ENCODE measurements at places on chromosomes 4 and X. TPM values are rescaled to one million over a fixed set of nuclear protein-coding genes. Genes with fewer than 3 reads are reported as not detected.

GRCh38 chrX:3425031-3425430 lies 78.6 kb upstream of the MXRA5 start:
- DNase-seq, result no peak

GRCh38 chrX:39133971-39134370 lies 332.7 kb downstream of the MID1IP1 start:
- no peak for DNase-seq

GRCh38 chrX:38577738-38578137 lies 16.4 kb downstream of the TSPAN7 start:
- no peak for DNase-seq

GRCh38 chr4:108492816-108493595 lies 127.4 kb upstream of the RPL34 start:
- DNase-seq, result peak; percentile 28

- DNase-seq, result no peak
Measured at GRCh38 chrX:74593593-74593992, 20.8 kb downstream of the RLIM start.

DNA sequence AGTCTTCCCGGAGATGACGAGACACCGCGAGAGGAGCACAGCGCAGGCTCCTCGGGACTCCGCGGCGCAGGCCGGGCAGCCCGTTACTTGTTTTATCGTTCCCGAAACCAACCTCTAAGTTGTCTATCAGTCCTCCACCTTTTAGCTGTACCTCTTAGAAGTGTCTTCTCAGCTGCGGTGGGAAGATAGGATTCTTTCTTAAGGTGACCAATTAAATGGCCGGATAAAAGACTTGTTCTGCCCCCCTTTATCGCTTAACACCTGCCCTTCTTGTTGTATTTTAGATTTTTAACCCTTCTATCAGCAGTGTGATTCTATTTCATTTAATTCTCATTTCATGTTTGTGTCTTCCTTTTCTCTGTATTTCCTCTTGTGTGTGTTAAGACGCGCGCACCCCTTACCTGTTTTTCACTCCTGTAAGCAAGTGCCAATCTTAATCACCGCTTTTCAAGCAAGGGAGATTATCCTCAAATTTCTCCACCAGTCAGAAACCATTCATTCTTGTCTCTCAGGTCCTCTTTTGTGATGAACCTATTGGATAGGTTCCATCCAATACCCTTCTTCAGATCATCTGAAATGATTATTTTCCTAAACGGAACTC lies at the start of gene SLC9B2:
Gene SLC9B2 (minus strand): TSS at position 15 of the 601 bp plus-strand sequence. CDS start 9,211 bp downstream, outside the sequence.
- DNase-seq, result peak; percentile 52

DNA sequence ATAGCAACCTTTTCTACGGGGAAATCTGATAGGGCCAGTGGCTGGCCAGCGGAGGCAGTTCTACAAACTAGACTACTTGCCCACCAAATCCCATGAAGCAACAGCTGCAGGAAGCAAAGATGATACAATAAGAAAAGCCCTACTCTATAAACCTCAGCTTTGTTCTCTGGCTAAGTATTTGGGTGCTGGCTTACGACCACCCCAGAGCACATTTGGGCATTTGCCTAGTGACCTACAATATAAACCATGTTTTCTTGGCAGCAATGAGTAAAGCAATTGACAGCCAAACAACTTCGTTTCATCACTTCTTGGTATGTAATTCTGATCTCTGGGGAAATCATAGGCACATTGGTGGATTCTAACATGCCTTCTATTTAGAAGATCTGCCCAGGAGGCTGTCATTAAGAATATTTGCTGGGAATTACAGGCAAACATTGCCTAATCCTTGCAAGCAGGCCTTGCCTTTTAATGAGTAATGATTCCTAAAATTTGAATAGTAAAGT lies 7.5 kb upstream of the LHFPL1 start:
- DNase-seq, result no peak

DNA sequence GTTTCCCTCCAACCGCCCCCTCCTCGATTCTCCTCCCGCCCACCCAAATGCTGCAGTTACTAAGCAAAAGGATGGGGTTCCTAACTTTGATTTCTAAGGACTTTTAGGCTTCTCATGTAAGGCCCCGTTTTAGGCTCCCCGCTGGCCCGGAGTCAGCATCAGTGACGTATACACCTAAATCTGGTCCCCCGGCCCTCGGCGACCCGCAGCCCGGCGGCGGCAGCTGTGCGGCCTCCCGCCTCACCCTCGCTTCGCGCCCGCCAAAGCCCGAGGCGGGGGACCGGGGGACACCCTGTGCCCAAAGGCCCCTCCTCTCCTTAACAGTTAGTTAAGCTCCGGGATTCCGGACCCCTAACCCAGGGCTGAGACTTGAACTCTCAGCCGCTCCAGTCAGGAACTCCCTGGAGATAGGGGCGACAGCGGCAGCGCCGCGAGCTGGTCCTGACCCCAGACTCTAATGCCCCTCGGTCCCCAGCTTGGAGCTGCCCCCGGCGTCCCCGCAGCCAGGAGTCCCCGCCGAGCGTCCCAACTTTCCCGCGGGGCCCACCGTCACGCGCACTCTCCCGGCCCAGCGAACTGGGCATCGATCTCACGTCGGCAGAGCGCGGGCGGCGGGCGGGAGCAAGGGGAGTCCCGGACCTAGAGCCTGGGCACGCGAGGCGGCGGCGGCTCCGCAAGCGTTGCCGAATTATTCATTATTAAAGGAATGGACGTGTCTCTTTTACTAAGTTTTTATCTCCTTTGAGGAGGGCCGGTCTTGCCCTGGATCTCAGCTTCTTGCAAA lies 1.5 kb upstream of the NR3C2 start:
- no peak for DNase-seq

- peak; percentile 8 for DNase-seq
Measured at GRCh38 chrX:150899191-150899757, 806 bp upstream of the CD99L2 start.

- DNase-seq, result no peak
Measured at GRCh38 chr4:3582091-3582475, 49.9 kb upstream of the LRPAP1 start.

DNA sequence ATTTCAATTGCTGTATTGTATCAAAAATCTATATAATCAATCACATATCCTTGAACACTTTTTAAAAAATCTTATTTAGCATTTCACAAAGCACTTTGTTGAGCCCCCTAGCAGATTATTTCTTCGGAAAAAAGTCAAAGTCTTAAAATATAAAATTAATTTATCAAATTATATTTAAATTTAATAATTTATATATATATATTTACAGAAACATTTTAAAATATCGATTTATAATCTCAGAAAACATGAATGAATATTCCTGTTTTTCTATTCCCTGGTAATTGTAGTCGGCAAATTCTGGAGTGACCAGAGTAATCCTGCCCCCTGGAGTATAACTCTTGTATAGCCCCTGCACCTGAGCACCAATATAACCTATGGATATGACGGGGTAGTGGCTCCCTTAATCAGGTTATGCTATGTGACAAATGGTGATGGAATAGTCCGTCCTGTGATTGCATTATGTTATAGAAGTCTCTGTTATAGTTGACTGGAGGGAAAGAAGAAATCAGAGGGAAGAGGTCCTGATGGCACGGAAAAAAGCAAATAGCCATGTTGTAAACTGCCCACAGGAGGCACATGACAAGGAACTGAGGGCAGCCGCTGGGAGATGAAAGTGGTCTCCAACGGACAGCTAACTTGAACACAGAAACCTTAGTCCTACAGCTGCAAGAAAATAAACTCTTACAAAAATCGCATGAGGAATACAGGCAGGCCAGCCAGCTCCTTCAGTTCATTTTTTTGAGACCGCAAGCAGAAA lies 1092.3 kb downstream of the ARAP2 start:
- peak; percentile 2 for DNase-seq

- no peak for DNase-seq
Measured at GRCh38 chr4:11495818-11496217, 67.1 kb upstream of the HS3ST1 start.

DNA sequence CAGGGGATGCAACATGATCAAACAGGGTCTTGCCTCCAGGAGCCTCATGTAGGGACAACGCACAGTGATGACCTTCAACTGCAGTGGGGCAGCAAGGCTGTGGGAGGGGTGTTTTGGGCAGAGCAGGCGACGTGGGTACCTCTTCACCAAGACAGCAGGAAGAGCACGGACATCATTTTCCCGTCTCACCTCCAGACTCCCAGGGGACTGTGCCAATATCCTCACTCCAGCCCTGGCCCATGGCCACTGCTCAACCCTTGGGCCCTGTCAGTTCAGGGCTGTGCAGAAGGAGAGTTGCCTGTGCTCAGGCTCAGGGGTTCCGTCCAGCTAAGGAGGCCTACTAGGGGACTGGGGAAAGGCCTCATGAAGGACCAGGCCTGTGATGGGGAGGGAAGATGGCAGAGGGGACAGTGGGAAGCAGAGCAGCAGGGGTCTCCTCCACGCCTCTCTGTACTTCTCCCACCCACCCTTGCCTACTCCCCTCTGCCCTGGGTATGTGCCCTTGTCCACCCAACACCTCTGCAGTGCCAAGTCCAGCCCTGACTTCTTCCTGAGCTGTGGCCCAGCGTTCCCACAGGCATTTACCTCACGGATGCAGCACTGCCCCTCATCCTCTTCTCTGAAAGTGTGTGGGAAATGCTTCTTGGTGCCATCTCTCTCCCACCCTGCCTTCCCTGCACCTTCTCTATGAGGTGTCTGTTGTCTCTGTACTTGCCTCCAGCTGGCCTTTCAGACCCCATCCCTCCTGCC lies 1.4 kb downstream of the IL9R start:
- no peak for DNase-seq

GRCh38 chrX:15014281-15014680 lies 141.1 kb downstream of the MOSPD2 start:
- no peak for DNase-seq

DNA sequence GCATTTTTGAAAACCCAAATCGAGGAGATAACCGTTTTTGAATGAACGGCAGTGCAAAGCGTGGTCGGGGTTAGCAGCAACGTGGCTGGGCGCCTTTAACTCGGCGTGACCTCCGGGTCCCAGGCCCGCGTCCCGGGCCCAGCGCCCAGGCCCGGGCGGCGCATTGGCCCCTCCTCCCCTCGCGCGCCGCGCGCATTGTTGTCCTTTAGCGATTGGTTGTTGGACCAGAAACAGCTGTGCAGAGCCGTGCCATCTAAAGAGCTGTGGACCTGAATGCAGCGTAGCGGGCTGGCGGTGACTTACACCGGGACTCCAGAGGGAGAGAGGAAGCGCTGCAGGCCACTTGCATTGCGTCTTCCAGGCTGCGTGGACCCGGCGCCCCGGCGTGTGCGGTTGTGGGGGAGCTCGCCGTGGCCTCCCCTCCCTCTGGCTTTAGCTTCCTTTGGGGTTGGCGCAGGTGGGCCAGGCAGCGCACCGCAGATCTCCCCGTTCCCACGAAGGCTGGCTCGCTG lies at the start of gene STOX2:
Gene STOX2 (plus strand): TSS at position 227 of the 512 bp plus-strand sequence. CDS start 1,484 bp downstream, outside the sequence.
- peak; percentile 61 for DNase-seq

- DNase-seq, result no peak
Measured at GRCh38 chrX:288561-288991, 7.4 kb downstream of the PLCXD1 start.

DNA sequence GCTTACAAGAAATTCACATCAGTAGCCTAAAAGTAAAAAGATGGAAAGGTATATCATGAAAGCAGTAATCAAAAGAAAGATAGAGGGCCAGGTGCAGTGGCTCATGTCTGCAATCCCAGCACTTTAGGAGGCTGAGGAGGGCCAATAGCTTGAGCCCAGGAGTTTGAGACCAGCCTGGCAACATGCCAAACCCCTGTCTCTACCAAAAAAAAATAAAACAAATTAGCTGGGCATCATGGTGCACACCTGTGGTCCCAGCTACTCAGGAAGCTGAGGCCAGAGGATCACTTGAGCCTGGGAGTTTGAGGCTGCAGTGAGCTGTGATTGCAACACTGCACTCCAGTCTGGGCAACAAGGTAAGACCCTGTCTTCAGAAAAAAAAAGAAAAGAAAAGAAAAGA lies 55.5 kb downstream of the GSPT2 start:
- no peak for DNase-seq

- DNase-seq, result peak; percentile 72
Measured at GRCh38 chr4:128338634-128339355, 51.2 kb upstream of the PGRMC2 start.

DNA sequence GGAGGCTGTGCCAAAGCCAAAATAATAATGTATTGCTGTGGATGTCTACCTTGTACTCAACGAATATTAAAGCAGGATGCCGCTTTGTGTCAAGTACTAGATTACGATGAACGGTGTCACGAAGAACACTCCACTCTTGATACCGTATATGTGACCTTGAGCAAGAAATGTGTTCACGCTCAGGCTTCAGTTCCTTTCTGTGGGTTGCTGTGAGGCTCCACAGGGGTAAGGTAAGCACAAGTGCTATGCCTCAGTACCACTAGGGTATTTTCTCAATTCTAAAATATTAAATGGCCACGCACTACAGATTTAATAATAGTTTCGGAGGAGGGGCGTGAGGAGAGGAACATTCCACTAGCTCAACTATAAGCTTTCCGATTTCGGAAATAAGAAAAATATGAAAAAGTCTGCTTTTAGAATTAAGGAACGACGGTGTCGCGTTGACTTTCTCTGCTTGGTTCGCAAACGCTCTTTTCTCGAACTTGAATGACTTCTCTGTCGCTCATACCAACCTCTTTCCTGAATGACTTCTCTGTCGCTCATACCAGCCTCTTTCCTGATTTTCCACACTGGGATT lies 607 bp upstream of the SCOC start:
- DNase-seq, result peak; percentile 27

GRCh38 chr4:86841309-86841708 lies 7.9 kb downstream of the SLC10A6 start:
- peak; percentile 99 for DNase-seq

GRCh38 chr4:123055943-123056342 lies 133.5 kb upstream of the NUDT6 start:
- peak; percentile 70 for DNase-seq

GRCh38 chr4:69744157-69744478 lies 16.3 kb downstream of the SULT1B1 start:
- DNase-seq, result no peak

- DNase-seq, result peak; percentile 95
Measured at GRCh38 chr4:112296949-112297880, at the start of gene ALPK1. TSS of gene ALPK1 (plus strand) at chr4:112297369.

- peak; percentile 80 for DNase-seq
Measured at GRCh38 chrX:149829751-149830191, 48.0 kb downstream of the MAGEA9 start.

DNA sequence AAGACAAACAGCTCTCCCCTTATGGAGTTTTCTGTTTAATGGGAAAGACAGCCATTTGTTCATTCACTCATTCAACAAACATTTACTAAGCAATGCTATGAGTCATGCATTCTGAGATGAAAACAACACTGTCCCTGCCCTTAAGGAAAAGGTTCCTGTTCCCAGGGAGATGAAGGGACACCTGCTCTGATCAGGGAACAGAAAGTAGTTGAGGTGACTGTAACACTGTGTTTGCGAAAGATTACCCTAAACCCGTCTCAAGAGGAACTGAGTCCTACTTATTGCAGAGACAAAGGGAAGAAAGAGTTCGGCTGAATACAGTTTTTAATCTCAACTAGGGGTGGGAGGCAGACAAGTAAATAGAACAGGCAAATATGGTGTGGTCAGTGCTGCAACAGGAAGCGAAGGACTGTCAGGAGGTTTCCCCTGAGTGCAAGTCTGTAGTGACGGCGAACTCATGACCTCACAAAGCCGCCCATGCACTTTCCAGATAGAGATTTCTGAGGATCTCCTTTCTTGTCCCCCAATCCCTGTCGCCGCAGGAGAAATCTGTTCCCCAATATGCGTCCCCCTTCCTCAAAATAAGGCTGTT lies 712 bp downstream of the STX18 start:
- DNase-seq, result peak; percentile 86

Gene NLGN4X
- total RNA-seq, result 0.13 TPM

Gene HOPX
- 30.8 TPM for total RNA-seq

Gene GRIA3
- total RNA-seq, result 0.51 TPM

Gene TMPRSS11F
- total RNA-seq, result 2.3 TPM

Gene XAGE2
- total RNA-seq, result not detected

Gene MAGEA8
- not detected for total RNA-seq

Gene BST1
- 0.64 TPM for total RNA-seq

Gene LRAT
- 12.4 TPM for total RNA-seq

Gene ADGRG4
- not detected for total RNA-seq

Gene ASB12
- total RNA-seq, result not detected

Gene MAGEA9B
- not detected for total RNA-seq

All from bronchial epithelial cell (primary cell).